Left renal pelvis (tissue), 4 donors: ENCODE measurements at places on chromosomes 3 and 15. TPM values are rescaled to one million over a fixed set of nuclear protein-coding genes. Genes with fewer than 3 reads are reported as not detected.

DNA sequence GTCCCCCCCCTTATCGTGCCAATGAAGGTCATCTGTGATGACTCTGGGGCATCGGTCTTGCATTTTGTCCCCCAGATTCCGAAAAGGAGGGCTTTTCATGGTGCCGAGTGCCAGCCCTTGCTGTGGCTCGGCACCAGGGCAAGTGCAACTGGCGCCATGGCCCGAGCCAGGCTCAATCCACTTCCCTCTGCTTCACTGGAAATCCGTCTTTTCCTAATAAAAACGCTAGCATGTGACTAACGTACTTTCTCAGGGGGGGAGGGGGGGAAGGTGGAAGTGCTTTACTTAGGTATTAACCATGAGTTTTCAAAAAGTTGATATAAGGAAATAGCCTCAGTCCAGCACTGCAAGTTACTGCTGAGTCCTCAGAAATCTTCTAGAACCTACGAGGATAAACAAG, 20.5 kb downstream of the TRPM1 start:
- no peak for DNase-seq

DNA sequence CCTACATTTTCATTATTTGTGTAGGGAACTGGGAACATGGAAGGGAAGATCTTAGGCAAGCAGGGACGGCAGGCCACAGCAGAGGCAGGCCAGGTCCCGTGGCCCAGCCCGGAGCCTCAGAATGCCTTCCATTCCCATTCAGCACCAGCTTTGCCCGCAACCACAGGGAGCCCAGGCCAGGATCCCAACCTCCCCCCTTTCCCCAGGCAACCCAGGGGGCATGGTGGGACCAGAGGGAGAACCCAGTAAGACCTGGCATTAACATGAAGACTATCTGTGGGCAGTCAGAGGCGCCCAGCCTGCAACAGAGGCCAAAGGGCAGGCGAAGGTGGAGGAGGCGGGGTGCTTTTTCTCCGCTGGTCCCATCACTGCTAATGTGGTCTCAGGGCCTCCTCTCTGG, 135.6 kb downstream of the TPRA1 start:
- DNase-seq: no peak

PP2D1 gene
- polyA plus RNA-seq: 0.72 TPM

DNA sequence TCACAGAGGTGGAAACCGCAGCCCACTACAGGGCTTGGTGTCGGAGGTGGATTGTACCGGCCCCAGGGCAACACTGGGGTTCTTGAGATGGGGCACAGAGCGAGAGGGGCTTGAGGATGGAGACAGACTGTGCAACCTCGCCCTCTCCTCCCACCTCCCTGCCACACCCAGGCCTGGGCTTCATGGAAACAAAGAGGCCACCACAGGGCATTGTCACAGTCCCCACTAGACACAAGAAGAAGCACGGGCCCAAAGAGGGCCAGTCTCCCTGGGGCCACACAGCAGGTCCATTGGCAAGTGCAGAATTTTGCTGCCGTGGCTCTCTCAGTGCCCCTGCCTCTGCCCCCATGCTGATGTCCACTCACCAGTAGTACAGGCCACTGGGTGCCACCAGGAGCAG, 4.1 kb upstream of the CALML4 start:
- DNase-seq: no peak

GRCh38 chr3:184907681-184908649, 96.0 kb downstream of the VPS8 start:
- DNase-seq: no peak

- no peak for DNase-seq
Measured at GRCh38 chr15:89007989-89008388, 80.3 kb upstream of the ABHD2 start.

GRCh38 chr3:82004266-82004665, 242.8 kb upstream of the GBE1 start:
- no peak for DNase-seq

- DNase-seq: no peak
Measured at GRCh38 chr15:78272776-78273175, 8.4 kb downstream of the DNAJA4 start.

DNA sequence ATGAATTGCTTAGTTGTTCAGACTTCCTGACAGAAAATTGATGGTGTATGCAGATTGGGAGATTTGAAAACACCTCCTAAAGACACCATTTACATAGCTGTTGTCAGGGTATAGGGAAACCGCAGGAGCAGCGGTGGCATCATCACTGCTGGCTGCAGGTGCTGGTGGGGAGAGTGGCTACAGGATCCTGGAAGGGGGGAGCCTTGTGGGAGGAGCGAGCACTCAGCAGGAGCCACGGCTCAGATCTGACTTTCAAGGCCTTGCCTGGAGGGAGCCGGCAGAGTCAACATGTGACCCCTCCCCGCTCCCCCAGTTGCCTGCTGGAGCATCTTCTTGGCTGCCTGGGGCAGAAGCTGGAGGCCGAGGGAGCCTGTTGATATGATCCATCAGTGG, 26.1 kb downstream of the EDEM1 start:
- DNase-seq: no peak

DNA sequence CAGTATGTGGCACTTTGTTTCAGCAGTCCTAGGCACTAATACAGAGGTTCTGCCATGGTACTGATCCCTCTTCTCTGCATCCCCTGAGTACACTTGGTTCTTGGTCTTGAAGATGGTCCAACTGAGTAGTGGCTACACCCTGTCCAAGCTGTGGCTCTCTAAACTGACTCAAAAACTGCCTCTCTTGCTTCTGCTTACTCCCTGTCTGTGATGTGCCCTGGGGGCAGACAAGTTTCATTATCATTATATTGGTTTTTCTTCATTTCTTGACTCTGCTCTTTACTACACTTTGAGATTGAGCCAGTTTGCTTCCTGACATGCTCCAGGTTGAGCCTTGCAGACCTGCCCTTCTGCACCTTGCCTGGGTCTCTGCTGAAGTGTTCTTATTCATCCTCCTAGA, 18.9 kb upstream of the ST3GAL6 start:
- no peak for DNase-seq

GRCh38 chr15:66424963-66425612, 38.4 kb downstream of the MAP2K1 start:
- DNase-seq: no peak

DNA sequence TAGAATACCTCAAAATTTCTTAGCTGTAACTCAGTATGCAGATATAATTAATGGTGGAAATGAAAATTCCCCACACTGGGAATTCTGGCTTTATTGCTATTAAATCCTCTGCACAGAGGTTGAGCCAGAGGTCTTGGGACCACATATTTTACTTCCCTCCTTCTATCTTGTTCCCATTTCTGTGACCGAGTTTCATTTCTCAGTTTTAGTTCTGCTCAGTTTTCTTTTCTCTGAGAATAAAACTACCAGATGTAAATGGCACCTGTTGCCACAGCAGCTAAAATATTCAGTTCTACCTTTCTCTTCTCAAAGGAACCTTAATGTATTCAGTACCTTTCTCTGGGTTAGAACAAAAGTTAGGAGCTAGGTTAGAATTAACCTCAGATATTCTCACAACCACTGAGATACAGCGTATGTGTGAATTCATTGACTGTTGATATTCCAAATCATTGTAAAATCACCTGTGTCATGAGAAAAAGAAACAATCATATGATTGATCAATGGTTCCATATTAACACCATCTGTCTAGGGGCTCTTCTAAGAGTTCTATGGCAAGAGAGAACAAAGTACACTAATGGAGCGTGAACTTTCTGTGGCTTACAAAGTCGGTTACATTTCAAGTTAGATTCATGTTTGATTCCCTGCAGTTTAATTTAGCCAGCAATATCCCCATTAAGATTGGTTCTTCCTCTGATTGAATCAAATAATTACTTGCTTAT, 374.1 kb downstream of the EFHB start:
- no peak for DNase-seq

ZPLD1 gene
- 0.57 TPM for polyA plus RNA-seq

GRCh38 chr15:48939648-48940047, 24.1 kb downstream of the SHC4 start:
- no peak for DNase-seq

THOC7 gene
- polyA plus RNA-seq: 89.3 TPM

GRCh38 chr3:164230385-164231094, 847.8 kb downstream of the SI start:
- no peak for DNase-seq

P2RY12 gene
- polyA plus RNA-seq: 1.3 TPM

KLHDC8B gene
- polyA plus RNA-seq: 38.6 TPM

IL5RA gene
- 0.38 TPM for polyA plus RNA-seq

DNA sequence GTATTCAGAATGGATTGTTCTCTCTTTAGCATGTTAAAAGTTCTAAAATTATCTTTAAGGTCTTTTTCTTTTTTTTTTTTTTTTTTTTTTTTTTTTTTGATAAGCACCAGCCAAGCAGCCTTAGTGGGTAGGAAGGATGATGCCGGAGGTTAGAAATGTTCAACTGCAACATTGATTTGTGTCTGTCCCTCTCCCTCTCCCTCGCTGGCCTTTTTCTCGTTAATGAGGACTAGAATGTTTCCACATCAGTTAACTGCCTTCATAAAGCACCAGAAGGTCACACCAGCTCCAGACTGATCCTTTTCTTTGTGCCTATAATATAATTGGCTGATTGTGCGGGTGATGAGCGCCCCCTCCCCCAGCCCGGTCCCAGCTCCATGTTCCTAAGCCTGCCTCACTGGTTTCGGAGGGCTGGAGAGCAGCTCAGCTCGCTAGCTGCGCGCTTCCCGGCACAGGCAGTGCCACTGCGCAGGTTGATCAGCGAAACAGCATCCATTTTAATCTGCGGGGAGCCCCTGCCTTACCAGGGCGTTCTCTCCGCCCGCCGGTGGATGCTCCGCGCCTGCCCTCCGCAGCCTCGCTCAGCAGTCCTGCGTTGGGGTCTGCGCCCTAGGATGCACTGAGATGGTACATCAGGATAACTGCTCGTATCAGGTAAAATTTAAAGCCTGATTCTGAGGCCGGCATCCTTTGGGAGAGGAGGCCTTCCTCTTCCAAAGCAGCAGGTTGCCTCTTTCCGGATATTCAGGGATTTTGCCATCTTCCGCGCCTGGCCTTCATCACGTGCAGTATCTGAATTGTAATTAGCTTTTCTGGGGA, 148.9 kb upstream of the IL12A start:
- DNase-seq: no peak

C2CD4B gene
- polyA plus RNA-seq: 0.75 TPM

SLCO3A1 gene
- polyA plus RNA-seq: 12.4 TPM

TRPC1 gene
- 12.7 TPM for polyA plus RNA-seq

XCR1 gene
- not detected for polyA plus RNA-seq

DNA sequence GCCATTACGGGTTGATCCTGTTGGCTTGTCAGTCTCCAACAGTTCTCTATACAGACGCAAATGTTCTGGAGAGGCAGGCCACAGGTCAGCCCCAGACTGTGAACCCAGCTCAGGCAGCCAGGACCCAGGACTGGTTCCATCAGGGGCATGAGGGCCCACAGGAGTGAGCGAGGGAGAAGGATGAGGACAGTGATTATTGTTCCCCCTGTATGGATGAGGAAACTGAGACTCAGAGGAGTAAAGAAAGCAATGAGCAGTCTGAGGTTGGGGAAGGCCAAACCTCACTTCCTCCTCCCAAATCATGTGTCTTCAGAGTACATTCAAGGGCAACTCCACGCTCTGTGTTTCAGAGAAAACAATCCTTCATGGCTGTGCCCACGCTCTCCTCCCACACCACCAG, 121.9 kb downstream of the RPLP1 start:
- no peak for DNase-seq

- DNase-seq: no peak
Measured at GRCh38 chr3:144760831-144761230, 789.2 kb downstream of the DIPK2A start.

DNA sequence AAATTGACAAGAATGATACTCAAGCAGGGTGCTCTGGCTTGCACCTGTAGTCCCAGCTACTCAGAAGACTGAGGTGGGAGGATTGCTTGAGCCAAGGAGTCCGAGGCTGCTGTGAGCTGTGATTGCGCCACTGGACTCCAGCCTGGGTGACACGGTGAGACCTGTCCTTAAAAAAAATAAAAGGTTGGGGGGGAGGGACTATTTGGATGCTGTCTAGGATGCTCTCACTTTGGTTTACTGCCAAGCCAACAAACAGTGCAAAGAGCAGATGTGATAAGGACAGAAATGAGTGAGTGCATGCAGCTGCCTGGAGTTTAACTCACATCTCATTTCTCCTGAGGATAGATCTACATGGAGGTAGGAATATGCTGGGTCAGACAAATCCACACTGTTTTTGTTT, 130.0 kb downstream of the FRMD4B start:
- no peak for DNase-seq

KIF15 gene
- 26.9 TPM for polyA plus RNA-seq

IGDCC3 gene
- 7.0 TPM for polyA plus RNA-seq

MGLL gene
- polyA plus RNA-seq: 12.3 TPM

- no peak for DNase-seq
Measured at GRCh38 chr3:28345690-28346089, 2.8 kb upstream of the ZCWPW2 start.

IL17RB gene
- polyA plus RNA-seq: 18.8 TPM

CLK3 gene
- polyA plus RNA-seq: 61.0 TPM

DNA sequence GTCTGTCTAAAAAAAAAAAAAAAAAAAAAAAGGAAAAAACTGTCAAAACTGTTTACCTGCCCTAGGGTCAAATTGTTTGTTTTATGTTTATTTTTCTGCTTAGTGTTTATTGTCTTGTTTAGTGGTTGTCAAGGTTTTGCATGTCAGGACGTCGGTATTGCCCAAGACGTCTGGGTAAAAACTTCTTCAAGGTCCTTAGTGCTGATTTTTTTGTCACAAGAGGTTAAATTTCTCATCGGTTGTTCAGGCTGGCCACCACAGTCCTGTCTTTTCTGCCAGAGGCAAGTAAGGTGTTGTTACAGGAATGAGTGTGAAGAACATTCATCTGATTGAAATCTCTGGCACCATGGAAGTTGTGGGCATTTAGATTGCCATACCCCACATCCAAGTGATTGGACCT, 7.0 kb downstream of the DET1 start:
- no peak for DNase-seq

DNA sequence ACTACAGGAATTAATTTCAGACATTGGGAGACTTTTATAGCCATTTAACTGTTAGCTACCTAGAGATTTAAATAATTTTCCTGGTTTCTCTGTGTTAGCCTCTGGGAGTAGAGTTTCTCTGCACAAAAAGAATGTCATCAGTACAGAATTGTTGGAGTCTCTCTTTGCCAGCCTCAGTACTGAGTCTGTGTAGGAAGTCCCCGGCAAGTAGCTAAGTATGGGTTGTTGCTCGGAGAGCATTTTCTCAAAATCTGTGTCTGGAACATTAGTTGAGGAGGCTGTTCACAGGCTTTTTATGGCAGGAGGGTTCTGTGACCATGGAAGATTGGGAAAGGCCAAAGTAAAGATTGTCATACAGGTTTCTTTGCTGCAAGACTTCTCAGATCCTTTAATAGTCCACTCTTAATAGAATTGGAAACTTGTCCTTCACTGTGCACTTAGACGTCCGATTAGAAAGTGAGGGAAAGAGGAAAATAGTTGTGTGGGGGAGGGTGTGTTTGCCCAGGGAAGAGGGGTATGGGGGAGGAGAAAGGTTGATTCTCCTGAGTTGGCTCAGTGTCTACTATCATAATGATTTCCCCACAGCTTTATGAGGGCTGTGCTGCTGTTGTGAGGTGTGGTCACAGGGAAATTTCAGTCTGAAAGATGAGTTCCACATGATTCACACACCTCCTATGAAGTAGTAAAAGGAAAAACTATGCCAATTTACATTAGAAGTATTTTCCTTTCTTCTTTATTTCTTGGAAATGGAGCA, 207.1 kb downstream of the PTPRG start:
- DNase-seq: no peak
